ENCODE measurements at places on chromosomes 6 and 20.

- DNase-seq, result no peak
Observed at GRCh38 chr6:170003451-170004160, 252.2 kb downstream of the ERMARD start.

DNA sequence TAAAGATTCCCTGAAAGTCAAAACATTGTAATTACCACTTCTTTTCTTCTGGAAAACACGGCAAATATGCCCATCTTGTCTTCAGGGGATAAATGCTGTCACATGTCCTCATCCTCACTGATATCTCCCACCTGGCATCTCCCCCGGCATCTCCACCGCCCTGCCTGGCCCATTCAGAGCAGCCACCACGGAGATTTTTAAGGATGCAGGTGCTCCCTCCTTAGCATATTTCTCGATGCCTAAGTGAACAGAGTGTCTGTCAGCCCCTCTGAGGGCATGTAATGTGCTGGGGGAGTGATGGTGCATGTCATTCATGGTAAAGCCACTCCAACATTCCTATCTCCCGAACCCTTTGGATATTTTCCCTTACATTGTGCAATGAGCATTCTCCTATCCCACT is 215.5 kb downstream of the PREX1 start:
- no peak for DNase-seq

GRCh38 chr6:96276856-96277255 is 244.8 kb upstream of the UFL1 start:
- DNase-seq, result no peak

- DNase-seq, result no peak
Observed at GRCh38 chr20:57030611-57031600, 235.5 kb downstream of the BMP7 start.

DNA sequence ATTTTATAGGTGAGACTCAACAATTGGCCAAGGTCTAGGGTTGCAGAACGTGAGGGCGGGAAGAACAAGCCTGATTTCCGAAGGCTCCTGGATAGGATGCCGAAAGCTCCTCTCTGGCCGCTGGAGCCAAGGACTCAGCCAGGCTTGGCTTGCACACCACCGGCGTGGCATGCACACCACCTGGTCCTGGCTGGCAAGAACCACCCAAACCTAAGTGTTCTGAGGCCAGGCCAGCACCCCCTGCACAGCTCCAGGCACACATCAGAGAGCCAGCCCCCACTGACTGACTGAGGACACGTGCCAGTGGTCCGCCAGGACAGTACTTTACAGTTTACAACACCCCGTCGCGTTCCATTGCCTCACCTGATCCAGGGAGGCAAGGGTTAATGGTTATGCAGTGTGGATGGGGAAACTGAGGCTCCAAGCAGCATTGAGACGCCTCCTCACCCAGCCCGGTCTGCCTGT is 414 bp downstream of the TGM2 start:
- no peak for DNase-seq
